Inflammatory macrophage (primary cell): ENCODE measurements at places on chromosomes 6 and 20.
A peak's percentile ranks its signal among the peaks of the same experiment; 100 is the strongest.

DNA sequence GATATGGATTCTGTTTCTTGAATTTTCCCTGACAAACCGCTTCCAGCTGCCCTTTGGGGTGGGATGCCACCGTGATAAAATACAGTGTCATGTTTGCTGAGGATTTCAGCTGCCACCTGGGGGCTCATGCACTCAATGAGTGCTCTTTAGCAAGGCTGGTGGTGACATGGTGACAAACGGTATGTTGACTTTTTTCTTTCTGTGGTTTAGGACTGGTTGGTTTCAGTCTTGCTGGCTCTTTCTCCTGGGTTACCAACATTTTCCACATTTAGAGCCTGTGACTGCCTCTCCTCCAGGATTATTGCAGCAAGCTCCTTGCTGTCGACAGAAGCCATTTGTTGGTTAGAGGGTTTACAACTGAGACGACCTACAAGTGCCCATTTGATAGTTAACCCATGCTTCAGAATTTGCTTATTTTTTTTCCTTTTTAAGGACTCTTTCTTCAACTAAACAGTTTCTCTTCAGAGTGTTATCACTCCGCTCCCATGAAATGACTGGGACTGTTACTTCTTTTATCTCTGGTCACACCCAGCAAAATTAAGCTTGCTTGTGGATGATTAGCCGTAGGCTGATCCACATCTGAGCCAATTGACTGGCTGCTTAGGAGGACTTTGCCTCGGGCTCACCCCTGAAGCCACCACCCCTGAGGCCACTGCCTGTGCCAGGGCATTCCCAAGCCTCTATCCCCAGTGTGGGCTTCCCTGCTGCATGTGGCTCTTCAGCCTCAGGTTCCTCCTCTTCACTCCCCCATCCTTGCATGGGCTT, 48.4 kb upstream of the CDYL start:
- no peak for DNase-seq

- DNase-seq = peak; percentile 47
Measured at GRCh38 chr6:53361549-53362031, 12.8 kb upstream of the ELOVL5 start.

DNA sequence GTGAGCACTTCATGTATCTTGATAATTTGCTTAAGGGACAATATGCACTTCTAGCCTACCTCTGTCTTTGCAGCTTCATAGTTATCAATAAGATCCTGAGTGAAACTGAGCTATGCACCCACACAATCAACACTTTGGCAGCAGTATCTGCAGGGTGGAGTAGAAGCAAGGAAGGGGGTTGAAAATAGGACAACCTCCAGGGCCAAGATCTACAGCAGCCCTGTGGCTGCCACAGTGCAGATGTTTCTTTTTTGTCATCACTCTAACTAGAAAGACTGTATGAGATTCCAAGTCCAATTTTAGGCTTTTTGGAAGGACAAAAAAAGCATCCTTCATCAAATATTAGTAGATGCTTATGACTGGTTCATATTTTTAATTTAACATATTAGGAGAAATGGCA, 336.1 kb upstream of the CITED2 start:
- DNase-seq = no peak

- DNase-seq = no peak
Measured at GRCh38 chr6:130152908-130153510, 69.7 kb downstream of the SAMD3 start.

DNA sequence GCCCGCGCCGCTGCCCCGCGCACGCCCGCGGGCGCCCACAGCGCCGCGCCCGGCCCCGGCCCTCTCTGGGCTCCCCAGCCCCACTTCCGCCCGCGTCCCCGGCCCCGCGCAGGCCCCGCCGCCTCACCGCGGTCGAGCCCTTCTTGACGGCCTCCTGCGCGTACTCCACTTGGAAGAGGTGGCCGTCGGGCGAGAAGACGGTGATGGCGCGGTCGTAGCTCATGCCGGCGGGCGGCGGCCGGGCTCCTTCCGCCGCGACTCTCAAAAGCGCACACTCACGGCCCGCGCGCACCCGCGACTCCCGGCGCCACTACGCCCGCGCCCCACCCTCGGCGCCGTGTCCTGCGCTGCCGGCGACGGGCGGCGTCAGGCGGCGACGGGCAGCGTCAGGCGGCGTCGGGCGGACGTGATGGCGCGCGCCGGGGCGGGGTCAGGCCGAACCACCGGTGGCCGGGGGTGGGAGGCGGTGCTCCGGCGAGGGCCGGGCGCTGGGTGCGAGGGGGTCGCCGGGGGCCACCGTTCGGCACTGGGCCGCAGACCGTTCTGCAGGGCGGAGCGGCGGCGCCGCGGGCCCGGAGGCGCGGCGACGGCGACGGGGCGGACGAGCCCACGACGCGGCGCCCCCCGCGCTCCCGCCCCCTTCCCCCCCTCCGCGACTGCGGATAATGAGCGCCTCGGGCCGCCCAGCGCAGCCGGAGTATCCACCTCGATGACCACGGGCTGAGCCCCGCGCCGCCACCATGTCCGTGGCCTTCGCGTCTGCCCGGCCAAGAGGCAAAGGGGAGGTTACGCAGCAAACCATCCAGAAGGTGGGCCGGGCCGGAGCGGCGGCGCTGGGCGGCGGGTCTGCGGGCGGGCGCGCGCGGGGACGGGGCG, at the start of the genes PSMA7 and SS18L1:
PSMA7 (minus strand) TSS at position 314 of the 876 bp plus-strand sequence; CDS start at position 223, 91 bp downstream.
SS18L1 (plus strand) TSS at position 689 of the 876 bp plus-strand sequence; CDS start at position 741, 52 bp downstream.
- DNase-seq = peak; percentile 90

GRCh38 chr20:20293691-20294385, 74.1 kb upstream of the INSM1 start:
- no peak for DNase-seq

GRCh38 chr6:161631676-161632194, 357.9 kb upstream of the AGPAT4 start:
- no peak for DNase-seq

DNA sequence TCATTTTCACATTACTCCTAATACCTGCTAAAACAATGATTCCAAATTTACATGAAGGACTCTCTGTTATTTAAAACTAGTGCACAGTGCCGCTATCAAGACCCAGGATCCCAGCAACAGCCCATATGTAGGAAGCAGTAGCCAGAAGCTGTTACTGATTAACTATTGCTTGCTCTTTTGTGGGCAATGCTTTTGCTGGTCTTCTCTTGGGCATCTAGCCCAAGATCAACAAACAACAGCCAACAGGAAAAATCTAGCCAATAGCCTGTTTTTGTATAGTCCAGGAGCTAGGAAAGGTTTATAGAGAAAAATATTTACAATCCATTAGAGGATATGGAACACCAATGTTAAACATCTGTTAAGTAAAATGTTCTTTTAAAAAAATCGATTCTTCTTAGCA, 22.1 kb upstream of the TENT5A start:
- no peak for DNase-seq

DNA sequence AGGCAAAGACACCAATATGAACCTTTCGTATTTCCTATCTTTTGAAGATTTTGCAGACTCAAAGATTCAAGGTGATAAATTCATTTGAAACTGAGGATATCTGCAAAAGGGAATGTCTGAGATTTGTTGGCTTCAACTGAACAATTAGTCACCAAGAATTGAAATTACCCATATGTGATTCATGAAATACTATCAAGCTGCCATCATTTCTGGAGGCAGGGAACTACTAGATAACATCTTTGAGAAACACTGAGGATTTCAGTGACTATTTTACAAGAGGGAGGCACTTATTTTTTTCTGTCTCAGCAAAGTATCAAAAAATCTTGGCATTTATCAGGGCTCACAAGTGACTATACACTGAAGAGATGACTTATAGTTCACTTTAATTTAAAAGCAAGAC, 39.8 kb upstream of the MMS22L start:
- DNase-seq = no peak

- DNase-seq = peak; percentile 68
Measured at GRCh38 chr6:3748208-3749066, 3.1 kb downstream of the PXDC1 start.

GRCh38 chr6:6377621-6378020, 57.2 kb upstream of the F13A1 start:
- peak; percentile 79 for DNase-seq

DNA sequence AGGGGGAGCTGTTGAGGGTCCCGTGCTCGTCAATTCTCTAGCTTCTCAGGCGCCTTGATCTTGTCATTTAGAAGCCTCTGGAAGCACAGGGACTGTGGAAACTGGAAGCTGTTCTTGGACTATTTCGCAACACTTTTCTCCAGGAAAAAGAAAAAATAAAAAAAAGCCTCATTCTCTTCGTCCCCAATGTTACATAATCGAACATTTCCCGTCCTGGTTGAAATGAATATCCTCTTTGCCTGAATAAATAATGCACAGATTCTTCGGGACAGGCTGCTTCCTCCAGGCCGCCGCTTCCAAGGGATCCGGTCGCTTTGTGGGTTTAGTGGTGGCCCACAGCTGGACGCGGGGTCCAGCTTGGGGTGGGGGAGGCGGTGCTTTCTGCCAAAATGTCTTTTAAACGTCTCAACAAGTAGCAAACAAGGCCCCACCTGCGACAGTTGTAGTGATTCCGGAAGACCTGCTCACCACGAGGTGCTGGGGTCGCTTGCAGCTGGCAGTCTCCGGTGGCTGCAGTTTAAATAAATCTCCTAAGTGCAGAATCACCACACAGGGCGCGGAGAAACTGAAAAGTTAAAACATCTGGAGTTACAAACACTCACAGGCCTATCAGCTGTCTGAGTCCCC, 125.9 kb upstream of the ESR1 start:
- peak; percentile 28 for DNase-seq

DNA sequence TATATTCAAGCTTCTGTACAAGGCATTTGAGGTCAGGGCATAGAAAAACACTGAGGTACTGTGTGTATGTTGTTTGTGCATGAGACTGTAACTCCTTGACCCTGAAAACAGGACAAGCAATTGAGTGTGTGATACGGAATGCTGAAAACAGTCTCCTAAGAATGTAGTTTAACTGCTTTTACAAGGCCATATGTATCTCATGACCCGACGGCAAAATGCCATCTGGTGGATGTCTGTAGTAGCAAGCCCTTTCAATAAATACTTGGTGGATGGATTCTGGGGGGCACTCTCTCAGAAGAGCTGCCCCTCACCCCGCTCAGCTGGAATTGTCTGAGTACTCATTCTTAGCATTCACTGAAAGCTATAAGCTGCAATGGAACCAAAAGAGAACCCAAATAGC, 69.3 kb upstream of the EYS start:
- no peak for DNase-seq

GRCh38 chr6:69937402-69938136, 71.2 kb downstream of the COL19A1 start:
- DNase-seq = no peak

DNA sequence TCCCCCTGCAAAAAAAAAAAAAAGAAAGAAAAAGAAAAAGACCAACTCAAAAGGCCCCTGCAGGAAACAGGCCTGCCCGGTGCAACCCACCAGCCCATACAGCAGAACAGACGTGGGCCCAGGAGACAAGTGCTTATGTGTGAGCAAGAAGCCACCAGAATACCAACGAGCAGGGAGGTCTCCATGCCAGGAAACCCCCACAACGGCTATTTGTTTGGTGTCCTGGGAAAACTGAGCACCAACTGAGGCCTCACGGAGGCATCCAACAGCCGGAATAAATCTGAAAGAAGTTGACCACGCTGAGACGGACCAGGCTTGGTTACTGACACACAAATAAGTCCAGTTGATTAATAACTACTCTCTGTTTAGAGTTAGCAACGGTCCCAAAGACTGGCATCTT, 29.7 kb downstream of the PTPRT start:
- no peak for DNase-seq

- no peak for DNase-seq
Measured at GRCh38 chr20:33370291-33370690, 31.0 kb downstream of the CDK5RAP1 start.

GRCh38 chr6:33590531-33591198, 10.6 kb upstream of the BAK1 start:
- no peak for DNase-seq

DNA sequence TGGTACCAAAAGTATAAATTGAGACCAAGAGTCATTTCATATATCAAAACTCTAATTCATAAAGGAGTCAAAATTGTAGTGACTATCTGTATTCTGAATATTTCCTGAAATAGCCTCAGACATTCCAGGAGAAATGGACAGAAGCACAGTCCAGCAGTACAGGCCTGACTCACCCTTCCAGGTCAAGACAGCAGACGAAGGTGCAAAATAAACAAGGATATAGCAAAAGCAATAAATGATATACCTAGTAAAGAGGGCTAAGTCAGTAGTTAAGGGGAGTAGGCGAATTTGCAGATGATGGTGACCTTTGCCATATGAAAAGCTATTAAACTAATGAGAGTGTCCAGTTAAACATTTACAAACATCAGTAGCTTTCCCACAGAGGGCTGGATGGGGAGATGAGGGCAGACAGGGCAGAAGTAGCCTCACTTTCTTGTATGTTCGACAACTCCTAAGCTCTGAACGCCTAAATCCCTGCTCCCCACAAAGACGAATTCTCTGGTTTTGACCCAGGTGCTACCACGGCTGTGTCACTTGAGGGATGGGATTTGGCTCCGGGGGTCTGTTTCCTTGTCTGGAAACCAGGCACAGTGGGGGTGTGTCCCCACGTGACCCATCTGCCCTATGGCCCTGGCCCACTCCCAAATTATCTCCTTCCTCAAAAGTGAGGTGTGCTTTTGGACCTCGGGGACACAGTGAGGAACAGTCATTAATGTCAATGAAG, 3.6 kb upstream of the SLC52A3 start:
- DNase-seq = no peak

GRCh38 chr6:54646069-54646950, 200.3 kb upstream of the FAM83B start:
- DNase-seq = no peak

GRCh38 chr6:5205877-5206850, 54.6 kb downstream of the LYRM4 start:
- peak; percentile 80 for DNase-seq

DNA sequence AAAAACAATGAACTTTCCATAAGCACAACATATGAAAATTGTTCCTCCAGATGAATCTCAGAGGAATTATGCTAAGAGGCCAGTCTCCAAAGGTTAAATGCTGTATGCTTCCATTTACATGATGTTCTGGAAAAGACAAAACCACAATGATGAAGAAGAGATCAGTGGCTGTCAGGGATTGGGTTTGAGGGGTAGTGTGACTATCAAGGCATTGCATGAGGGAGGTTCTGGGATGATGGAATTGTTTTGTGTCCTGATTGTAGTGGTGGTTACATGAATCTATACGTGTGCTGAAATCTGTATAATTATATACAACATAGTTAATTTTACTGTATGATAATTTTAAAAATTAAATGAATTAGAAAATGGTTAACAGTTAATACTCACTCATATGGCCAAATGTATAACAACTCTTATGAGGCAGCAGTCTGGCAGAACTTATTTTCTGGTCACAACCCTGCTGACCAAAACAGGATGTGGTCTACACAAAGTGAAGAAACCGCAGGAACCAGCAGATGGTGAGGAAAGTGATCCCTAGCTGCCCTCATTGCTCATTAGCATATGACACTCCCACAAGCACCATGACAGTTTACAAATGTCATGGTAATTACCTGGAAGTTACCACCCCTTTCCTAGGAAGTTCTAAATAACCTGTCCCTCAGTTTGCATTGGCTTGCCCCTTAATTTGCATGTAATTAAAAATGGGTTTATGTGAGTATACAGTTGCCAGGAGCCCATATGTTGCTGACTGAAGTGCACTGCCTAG, 31.9 kb downstream of the NSFL1C start:
- peak; percentile 92 for DNase-seq
